A549 (cell line): ENCODE measurements at places on chromosomes 1 and 21.

DNA sequence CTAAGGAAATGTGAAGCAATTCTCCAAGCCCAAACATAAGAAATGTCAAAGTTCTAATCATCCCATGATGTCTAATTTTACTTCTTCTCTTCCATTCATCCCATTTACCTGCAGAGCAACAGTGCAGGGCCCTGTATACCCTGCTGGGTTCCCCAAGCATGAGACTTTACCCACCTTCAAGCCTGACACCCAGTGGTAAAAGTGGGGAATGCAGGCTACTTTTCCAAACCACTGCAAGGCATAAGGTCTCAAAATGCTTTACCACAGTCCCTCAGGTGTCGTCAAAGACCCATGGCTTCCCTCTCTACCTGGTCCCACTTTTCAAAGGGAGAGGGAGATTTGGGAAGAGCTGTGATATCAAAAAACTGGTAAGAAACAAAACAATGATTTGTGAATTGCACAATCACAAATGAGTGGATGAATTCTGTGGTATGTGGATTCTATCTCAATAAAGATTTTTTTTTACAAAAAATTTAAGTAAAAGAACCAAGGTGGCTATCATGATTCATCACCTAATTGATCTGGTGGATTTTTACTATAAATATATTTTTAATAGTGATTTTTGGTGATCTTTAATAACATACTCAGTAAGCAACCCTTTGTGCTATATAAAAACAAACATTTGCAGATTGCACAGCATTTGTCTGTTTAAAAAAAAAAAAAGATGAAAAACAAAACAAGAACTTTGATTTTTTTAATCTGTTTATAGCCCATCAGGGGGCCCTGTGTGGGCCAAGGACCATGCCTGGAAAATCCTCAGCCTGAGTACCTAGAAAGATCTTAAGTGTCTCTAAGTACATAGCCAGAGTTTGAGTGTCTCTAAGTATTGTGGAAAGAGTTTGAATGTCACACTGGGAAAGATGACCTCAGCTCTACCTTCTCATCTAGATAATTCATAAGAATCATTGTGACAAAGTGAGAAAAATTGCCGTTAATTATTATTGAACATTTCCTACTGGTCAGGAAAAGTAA lies 73.1 kb upstream of the GJB5 start:
- DNase-seq: peak; percentile 35

DNA sequence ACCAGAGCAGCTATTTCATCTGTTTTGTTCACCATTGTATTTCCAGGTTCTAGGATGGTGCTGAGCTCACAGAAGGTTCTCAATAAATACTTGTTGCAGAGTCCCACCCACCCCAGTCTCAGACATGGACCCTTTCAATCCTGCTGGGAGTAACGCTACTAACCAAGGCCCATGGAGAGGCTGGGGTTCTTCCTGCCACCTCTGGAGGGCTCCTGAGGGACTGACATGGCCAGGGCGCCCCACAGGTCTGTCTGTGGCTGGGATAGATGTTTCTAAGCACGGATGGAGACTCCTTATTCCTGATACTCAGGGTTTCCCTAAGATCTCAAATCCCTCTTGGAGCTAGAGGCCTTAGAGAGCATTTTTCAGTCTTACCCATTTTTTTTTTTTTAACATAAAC lies 87.4 kb downstream of the EPHB2 start:
- no peak for DNase-seq

- DNase-seq: no peak
Measured at GRCh38 chr1:245512980-245513578, 358.3 kb downstream of the KIF26B start.

- no peak for DNase-seq
Measured at GRCh38 chr1:178101266-178101630, 7.3 kb downstream of the RASAL2 start.

- no peak for DNase-seq
Measured at GRCh38 chr1:95547005-95547404, 313.0 kb downstream of the RWDD3 start.

DNA sequence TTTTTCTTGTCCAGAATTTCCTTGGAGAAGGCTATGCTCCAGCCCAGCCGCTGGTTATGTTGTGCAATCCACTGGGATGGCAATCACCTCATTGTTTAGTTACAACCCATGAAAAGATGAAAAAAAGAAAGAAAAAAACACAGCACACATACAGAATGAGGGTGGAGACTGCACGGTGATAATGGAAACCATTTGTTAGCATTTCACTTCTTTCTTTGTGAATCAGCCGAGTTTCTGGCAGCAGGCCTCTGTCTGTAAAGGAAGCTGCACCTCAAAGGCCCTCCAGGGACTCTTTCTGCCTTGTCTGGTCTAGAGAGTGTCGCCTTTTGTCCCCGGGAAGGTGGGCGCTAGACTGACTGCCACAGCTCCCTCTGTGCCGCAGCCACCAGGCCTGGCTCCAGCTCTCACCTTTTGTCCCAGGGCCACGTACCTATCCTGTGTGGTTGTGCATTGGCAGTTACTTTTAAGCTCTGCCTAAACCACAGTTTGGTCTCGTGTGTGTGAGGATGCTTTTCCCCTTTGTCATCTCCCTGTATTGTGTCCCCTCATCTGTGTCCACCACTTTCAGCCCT lies 35.6 kb downstream of the NGF start:
- DNase-seq: no peak
